ENCODE measurements at places on chromosomes 6 and 20.

DNA sequence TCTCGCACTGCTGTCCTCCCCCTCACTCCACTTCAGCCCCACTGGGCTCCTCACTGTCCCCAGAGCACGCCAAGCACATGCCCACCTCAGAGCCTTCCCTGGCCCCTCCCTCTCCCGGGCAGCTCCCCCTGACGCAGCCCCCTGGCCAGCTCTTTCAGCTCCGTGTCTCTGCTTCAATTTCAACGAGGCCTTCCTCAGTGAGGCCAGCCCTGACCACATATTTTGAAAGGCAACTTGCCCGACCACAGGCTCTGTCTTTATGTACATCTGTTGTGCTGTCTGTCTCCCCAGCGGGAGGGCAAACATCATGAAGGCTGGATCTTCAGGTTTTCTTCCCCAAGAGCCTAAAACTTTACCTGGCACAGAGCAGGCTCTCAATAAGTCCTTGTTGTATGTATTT lies 44.6 kb downstream of the JPH2 start:
- DNase-seq = no peak

DNA sequence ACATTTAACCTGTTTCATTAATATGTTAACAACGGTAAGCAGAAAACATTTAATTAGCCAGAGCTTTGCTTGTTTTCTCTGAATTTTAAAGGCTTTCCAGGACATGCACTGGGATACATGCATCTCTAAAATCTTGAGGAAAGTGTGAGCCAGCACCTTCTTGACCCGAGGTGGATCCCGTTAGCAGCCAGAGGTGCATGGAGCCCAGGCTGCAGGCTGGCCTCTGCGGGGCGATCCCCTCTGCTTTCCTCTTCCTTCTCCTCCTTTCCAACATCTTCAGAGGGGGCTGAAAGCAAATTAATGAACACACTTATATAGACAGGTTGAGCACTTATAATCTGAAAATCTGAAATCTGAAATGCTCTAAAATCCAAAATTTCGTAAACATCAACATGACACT lies 128.7 kb upstream of the CST7 start:
- no peak for DNase-seq

DNA sequence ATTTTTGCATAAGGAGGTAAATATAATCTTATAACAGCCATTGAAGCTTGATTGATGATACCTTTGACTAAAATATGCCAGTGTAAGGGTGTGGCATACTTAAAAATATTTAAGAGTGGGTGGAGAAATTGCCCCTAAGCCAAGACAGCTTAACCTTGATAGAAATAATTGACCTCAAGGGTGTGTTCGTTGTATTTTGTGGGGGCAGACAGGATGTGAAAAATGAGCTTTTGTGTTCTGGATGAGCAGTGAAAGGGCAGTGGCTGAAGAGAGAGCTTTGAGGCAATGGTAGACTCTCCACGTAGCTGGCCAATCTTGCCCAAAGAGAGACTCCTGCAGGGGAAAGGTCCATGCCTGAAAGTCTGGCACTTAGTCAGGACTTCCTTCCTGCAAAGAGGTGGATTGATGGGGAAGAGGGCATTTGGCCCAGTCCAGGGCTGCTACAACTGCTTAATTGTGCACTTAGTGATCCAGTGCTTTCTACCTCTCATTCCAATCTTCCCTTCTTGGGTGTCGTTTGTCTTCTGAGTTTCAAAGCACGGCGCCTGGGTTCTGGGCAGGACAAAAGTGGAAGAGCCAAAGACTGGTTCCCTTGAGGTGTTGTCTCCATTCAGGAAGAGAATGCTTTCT lies 15.6 kb upstream of the CD109 start:
- DNase-seq = no peak

DNA sequence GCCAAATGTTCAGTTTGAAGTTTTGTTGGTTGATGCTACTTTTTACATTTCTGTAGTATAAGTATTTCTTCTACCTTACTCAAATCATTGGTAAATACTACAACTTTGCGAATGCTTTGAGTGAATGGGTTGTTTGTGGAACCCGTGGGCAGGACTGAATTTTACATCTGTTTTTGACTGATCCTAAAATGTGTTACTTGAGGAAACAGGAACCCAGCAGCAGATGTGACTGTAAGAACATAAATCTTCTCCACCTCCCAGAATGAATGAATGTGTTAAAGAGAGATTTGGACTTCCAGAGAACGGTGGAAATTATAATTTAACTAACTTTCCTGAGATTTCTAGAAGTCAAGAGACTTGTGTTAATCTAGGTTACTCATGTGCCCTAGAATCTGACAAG lies 728.5 kb upstream of the MARCKS start:
- DNase-seq = no peak

DNA sequence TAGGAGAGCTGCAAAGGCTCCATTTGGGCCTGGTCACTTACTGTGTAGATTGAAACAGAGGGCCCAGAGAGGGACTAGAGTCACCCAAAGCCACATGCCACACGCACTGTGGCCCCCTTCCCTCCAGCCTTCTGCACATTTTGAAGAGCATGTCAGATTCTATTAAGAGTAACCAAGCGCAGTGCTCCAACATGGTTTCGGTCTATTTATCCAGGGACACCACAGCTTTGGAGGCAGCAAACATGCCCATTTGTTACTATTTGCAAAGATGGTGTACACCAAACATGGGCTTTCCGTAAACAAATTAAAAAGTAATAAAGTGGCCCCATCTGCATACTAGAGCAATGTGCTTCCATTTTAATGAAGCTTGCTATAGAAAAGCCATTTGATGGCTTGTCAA lies 43.7 kb upstream of the CCDC167 start:
- no peak for DNase-seq

GRCh38 chr20:37276494-37277252 lies 12.8 kb upstream of the MANBAL start:
- no peak for DNase-seq

DNA sequence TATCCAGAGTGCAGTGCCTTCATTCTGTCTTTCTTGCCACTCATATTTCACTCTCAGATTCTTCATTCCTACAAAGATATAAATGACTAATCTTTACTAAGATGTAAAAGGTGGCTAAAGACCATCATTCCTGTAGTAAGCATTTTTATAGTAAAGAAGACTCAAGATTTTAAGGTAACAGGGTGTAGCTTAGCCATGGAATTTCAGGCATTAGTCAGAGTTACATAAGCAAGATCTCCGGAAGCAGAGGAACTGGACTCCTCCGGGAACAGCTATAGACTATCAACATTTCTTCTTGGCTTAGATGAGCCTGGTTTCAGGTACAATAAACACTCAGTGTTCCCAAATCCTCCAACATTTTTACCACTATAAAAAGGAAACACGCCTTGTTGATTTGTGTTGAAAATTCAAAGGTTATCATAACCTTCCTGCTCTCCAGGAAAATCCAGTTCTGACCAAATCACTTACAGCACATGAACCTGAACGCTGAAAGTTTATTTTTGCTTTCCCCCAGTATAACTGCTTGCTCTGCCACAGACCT lies 23.7 kb downstream of the SERPINB1 start:
- no peak for DNase-seq

DNA sequence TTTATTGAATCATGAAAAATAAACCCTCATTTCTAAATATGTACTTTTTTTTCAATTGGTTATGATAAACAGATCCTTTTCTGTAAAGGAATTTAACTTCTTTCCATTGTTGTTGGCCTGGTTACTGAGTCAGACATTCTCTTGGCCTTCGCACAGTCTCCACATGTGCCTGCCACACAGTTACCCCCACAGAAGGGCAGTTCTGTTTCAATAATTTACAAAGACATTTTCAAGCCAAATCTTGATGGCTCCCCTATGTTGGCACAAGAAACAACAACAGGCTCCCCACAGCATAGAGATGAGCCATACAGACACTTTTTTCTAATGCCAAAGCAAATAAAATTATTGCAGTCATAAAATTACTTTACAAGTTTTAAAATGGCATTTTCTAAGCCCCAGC lies 55.6 kb upstream of the BEND6 start:
- DNase-seq = no peak

DNA sequence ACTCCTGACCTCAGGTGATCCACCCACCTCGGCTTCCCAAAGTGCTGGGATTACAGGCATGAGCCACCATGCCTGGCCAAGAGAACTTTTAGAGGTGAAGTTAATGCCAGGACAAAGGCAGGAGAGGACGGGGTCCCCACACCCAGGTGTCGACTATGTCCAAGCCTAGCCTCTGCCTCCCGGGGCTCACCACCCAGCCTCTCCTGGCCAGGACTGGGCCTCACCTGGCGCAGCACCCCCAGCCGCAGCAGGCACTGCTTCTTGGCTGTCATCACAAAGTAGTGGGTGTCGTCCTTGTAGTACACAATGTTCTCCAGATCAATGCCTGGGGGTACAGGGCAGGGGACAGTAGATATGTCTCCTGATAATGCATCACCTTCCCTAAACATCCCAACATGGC lies 4.2 kb downstream of the MICAL1 start:
- DNase-seq = no peak

DNA sequence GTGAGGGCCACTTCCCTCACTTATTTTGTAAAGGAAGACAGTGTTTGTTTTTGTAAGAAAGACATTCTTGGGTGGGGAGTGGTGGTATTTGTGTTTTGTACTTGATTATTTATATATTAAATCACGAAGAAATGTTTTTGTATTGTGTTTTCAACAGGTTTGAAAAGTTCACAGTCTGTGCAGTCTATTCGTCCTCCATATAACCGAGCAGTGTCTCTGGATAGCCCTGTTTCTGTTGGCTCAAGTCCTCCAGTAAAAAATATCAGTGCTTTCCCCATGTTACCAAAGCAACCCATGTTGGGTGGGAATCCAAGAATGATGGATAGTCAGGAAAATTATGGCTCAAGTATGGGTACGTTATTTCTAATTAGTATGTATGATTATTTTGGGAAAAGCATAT lies 137.2 kb downstream of the NCOA3 start:
- DNase-seq = no peak

DNA sequence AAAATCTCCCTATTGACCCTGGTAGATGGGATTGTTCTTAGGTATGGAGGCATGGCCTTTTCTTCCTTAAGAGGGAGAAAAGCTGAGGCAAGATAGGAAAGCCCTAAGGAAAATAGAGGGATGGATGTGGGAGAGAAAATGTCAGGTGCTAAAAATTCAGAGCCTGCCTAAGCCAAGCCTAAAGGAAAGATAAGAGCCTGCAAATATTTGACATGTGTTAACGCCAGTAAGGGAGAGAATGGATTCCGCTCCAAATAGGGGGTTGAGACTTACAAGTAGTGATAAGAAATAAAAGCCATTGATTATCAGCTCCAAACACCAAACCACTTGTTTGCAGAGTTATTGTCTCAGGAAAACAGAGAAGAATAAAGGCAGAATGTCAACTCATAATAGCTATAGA lies 533.6 kb downstream of the PTPRT start:
- no peak for DNase-seq

GRCh38 chr6:148760568-148761526 lies 14.0 kb downstream of the UST start:
- no peak for DNase-seq

- no peak for DNase-seq
Measured at GRCh38 chr20:43416591-43417228, 41.0 kb upstream of the SRSF6 start.

DNA sequence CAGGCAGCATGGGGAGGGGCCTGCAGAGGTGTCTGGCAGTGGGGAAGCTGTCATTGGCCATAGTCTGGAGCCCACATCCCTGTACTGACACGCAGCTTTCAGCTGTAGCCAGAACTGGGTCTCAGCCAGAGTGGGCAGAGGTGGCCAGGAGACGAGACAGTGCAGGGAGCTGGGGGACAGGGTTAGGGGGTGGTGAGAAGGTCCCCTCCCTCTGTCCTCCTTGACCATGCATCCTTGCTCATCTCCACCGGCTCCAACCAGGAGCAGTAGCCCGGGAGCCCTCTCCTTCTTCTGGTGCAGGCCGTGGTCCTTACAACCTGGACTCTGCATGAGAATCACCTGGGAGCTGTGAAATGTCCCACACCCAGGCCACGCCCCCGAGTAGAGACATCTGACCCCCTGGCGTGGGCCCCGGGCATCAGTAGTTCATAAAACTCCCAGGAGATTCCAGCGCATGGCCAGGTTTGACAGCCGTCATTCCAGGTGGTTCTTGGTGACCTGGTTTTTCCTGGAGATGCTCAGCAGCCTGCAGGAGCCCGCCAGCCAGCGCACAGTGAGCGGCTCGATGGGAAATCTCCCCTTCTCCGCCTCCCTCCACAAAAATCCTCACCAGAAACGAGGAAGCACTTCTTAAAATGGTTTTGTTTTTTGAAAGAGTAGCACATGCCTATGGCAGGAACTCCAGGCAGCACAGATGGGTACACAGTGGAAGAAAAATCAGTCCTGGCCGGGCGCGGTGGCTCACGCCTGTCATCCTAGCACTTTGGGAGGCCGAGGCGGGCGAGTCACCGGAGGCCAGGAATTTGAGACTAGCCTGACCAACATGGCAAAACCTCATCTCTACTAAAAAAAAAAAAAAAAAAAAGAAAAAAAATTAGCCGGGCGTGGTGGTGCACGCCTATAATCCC lies 56.2 kb downstream of the ADNP start:
- no peak for DNase-seq

DNA sequence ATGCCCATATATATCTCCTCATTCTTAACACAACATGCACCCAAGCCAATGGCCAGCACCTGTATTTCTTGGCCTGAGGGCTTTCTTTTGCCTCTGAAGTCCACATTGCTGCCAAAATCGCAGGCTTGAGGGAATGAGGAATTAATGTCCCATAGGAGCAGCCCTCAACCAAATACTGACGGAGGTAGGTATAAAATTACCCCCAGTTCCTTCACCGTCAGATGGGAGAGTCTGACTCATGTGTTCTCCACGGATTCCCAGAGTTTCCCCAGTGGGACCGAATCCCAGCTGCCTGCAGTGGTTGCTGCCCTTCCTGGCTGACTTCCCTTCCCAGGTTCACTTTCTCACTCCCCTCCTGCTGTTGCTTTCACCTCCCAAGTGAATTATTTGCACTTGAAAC lies 602.2 kb upstream of the NOX3 start:
- DNase-seq = no peak
